ENCODE measurements at places on chromosomes 6 and 20.

DNA sequence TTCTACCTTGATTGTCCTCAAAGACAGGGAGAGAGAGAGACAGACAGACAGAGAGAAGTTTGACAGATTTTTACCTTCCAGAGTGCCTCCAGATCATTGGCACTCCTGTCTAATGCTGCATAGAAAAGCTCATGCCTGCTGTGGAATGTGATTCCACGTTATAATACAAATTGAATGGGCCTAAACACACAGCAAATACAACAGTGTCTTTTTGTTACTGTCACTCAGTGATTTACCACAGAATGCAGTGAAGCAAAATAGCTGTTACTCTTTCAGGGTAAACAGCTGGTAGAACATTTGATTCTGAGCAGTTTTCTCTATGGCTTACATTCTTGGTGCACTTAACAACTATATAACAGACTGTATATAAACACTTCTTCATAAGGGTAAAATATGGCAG, 558.7 kb downstream of the LMBRD1 start:
- DNase-seq, result no peak

GRCh38 chr6:36113049-36113448, 17.3 kb upstream of the MAPK13 start:
- no peak for DNase-seq

GRCh38 chr6:71015392-71015791, 58.5 kb upstream of the B3GAT2 start:
- no peak for DNase-seq

DNA sequence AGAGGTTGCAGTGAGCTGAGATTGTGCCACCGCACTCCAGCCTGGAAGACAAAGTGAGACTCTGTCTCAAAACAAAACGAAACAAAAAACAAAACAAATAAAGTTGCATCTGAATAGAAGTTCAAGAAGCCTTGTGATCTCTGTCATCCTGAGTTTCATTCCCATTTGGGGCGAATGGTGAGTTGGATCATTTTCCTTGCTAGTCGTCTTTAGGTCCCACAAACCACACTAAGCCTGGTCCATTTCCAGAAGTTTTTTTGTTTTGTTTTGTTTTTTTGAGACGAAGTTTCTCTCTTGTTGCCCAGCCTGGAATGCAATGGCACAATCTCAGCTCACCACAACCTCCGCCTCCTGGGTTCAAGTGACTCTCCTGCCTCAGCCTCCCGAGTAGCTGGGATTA, 33.8 kb downstream of the ZNF217 start:
- no peak for DNase-seq

DNA sequence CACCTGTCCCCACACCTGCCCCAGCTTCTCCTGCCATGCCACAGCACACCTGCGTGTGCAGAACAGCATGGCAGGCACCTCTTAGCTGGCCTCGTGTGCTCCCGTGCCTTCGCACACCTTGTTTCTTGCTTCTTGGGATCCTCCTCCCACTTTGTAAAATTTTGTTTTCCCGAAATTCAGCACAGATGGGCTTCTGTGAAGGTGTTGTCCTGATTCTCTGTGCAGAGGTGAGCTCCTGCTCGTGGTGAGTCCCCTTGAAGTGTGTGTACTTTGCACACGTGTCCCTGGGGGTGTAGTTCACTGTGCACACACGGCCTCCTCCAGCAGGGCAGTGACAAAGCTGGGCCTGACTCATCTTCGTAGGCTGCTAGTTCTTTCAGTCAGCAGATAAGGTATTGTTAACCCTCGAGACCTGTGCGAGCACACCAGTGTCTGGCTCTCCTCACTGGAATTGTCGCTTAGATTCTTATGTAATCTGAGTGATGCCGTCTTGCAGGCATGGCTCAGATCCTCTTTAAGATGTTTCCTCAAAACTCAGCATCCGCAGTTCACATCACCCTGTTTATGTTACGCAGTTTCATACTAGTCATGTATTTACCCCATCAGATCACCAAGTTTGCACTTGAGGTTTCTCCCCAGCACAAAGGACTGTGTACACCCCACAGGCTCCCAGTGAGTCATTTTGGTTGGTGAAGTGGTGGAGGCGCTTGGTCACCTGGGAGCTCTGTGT, 77.7 kb downstream of the CDYL start:
- DNase-seq, result no peak

DNA sequence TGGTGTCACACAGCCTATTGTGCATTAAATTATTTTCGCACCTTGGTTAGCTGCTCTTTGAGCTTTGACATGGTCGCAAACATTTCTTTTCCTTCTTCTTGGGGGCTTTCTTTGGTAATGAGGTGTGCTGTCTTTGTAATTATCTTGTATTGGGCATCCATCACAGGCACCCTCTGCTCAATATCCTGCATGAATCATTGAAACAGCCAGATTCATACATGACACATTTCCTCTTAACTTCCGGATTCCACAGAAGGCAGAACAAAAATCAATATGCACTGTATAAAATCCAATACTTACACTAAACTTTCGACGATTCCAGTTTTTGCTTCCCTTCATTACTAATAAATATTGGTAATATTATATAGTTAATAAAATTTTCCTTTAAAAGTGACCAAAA, 175.6 kb downstream of the SYNE1 start:
- no peak for DNase-seq

- no peak for DNase-seq
These were observed 1.4 kb upstream of the TRIM26 start for GRCh38 chr6:30214657-30214982.

DNA sequence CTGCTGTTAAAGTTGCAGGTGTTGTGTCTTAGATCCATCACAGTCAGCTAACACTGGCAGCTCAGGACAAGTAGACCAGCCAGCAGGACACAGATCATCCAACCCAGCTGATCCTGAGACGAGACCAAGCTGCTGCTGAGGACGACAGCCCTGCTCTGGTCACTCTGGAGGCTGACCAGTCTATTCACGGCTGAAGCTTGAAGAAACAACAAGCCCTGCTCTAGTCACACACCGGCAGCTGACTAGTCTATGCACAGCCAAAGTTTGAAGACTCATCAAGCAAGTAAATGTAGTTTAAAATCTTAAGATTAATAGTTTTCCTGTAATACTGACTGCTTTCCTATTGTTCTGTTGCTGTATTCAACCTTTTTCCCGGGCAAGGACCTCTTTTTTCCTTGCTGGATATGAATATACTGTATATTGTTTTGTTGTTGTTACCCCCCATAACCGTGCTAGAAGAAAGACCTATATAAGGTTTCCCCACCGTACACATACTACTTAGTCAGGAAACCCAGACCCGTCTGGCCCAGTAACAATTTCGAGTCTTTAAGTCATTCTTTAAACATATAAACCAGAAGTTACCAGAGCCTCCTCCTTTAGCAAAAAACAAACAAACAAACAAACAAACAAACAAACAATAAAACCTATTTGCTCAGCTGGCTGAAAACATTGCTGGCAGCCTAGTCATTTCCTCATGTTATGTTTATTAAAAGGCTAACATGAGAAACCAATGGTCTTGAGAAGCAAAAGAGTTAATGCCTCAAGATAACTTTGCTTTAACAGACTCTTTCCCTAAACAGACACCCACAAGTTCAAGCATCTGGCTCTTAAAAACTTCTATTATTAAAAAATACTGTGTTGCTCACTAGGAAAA, 16.7 kb upstream of the GSTA3 start:
- DNase-seq, result no peak

GRCh38 chr20:62318400-62319345, 15.9 kb downstream of the ADRM1 start:
- DNase-seq, result no peak

DNA sequence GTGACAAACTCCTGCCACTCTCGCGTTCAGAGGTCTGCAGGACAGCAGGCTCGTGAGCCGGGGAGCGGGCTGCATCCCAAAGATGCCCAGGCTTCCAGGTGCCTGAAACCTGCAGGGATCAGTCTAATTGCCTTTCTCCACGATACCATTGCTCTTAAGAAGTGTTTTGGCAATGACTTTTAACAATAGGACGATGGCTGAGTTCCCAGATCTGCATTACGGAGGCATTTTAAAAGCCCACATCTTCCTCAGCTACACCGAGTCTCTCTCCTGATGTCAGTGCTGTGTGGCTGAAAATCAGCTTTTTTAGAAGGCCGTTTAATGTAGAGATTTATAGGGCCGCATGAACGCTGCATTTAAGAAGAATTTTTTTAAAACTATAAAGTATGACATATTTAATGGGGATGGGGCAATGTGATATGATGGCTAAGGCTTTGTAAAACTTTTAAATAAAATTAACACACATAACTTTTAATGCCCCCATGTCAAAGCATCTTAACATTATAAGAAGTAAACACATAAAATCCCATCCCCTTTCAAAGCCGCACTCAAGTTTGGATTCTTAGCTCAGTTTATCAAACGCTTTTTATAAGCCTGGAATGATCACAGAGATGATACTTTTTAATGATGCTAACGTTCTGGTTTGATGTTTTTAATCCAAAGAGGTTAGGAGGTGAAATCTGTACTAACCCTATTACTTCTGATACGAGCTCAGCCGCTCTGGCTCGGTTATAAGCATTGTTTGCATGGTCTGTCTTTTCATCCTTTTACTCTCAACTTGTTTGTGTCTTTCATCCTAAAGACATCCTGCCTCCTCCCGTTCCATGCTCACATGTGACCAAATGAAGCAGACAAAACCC, 386.0 kb downstream of the SMOC2 start:
- no peak for DNase-seq

DNA sequence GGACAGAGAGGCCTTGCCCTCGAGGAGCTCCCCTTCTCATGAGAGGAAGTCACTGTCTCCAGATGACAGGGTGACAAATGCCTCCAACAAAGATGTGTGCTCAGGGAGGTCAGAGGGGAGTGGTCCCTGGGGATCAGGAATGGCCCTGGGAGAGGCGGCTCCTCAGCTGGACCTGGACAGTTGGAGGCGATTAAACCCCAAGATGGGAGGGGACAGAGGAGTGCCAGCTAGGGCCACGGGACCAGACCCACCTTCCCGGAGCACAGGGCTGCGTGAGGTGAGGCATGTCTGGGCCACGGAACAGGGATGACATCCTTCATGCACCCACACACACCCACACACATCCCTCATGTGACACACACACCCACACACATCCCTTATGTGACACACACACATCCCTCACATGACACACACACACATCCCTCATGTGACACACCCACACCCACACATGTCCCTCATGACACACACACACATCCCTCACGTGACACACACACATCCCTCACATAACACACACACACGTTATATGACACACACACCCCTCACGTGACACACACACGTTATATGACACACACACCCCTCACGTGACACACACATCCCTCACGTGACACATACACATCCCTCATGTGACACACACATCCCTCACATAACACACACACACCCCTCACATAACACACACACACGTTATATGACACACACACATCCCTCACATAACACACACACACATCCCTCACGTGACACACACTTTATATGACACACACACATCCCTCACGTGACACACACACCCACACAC, 57.4 kb upstream of the SLCO4A1 start:
- DNase-seq, result no peak

DNA sequence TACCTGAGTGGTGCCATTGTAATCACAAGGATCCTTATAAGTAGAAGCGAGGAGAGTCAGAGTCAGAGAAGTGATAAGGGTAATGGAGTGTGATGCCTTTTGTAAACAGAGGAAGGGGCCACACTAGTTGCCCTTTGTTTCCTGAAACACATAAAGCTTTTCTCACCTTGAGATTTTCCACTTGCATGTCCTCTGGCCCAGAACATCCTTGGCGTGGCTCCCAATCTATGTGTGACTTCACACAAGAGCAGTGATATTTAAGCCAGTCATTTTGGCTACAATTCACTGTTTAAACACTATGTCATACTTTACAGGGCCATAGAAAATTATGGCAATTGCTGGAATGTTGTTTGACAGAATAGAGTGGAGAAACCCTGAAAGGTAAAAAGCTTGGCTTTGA, 121.2 kb upstream of the BTN3A2 start:
- DNase-seq, result no peak

GRCh38 chr6:21731411-21732031, 138.0 kb downstream of the SOX4 start:
- no peak for DNase-seq

GRCh38 chr6:133099573-133099972, 141.6 kb upstream of the EYA4 start:
- DNase-seq, result no peak

DNA sequence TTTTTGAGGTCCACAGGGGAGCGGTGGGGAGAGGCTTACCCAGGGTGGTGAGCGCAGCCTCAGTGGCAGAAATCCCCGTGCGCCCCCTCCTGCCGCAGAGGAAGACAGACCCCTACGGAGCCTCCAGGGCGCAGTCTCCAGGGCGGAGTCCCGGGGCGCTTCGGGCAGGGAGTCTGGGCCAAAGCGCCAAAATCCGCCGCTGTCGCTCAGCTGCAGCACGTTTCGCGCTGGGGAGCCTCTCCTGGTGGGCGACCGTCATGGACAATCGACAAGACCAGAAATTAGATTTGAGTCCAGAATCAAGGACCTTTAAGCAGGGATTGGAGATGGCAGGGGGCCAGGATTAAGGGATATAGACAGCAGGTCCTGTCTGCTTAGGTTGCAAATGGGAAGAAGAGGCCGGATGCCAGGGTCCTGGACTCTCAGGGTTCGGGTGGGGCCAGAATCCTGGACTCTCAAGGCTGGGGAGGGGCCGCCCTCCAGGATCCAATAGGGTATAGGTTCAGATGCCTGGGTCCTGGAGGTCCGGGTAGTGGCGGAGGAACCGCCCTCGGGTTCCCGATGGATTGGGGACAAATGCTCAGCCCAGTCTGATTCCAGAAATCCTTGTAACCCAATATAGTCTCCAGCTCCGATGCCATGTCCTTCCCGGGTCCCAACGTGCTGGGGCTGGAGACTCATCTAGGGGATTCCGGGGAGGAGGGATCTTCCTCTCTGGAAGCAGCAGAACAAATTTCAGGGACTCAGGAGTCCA, 7.9 kb upstream of the HLA-E start:
- DNase-seq, result no peak

- DNase-seq, result no peak
These were observed 7.4 kb downstream of the ADGRF5 start for GRCh38 chr6:46914279-46914810.

- DNase-seq, result peak; percentile 68
These were observed 90.5 kb downstream of the GRM4 start for GRCh38 chr6:34055223-34055933.

- no peak for DNase-seq
These were observed 111.9 kb upstream of the FLRT3 start for GRCh38 chr20:14449323-14449722.

DNA sequence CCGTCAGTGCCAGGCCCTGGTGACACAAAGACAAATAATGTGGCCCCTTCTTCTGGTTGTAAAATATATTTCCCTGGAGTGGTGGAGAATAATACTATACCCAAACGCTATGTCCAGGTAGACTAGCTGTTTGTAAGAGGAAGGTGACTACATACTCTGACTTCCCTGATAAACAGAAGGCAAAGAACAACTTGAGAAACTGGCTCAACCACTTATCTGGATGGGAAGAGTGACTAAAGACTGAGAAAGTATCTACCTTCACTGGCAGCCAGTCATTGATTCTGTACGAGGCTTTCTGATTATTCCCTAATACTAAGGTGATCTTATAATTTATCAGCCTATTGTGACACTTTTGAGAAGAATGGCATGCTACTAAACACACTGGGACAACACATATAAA, 569.7 kb downstream of the EPHA7 start:
- no peak for DNase-seq

GRCh38 chr20:2298116-2298515, 2.3 kb downstream of the TGM3 start:
- DNase-seq, result no peak

- DNase-seq, result no peak
These were observed 210.9 kb upstream of the HDDC2 start for GRCh38 chr6:125512621-125513020.
